ENCODE measurements at places on chromosomes 16 and 17. TPM values are rescaled to one million over a fixed set of nuclear protein-coding genes. Genes with fewer than 3 reads are reported as not detected.

Gene SLC4A1
- total RNA-seq = not detected

Gene CENPT
- total RNA-seq = 52.3 TPM

Gene MYH3
- 0.86 TPM for total RNA-seq

Gene KIF22
- 94.6 TPM for total RNA-seq

Gene SETD6
- 14.2 TPM for total RNA-seq

Gene SOCS1
- total RNA-seq = 10.5 TPM

Gene NUBP1
- total RNA-seq = 25.2 TPM

Gene COX6A2
- not detected for total RNA-seq

Gene NME1
- 58.4 TPM for total RNA-seq

Gene PDF
- 15.1 TPM for total RNA-seq

Gene HAP1
- 0.44 TPM for total RNA-seq

Gene ABCC3
- 31.1 TPM for total RNA-seq

Gene HERPUD1
- 646 TPM for total RNA-seq

Gene ADAD2
- not detected for total RNA-seq

Gene MYH11
- total RNA-seq = under 0.01 TPM

Gene FOXC2
- total RNA-seq = not detected

Gene BCO1
- not detected for total RNA-seq

Gene CTNS
- total RNA-seq = 74.2 TPM

Gene EMP2
- 27.1 TPM for total RNA-seq

Gene SLX4
- total RNA-seq = 9.7 TPM

Gene KRTAP16-1
- total RNA-seq = not detected

Gene MARVELD3
- total RNA-seq = not detected

Gene NLRC3
- total RNA-seq = not detected

Gene TBC1D3I
- total RNA-seq = not detected

Gene KRTAP1-4
- total RNA-seq = not detected

Gene SMIM5
- not detected for total RNA-seq

All from placental pericyte (primary cell).